SK-N-MC (cell line): ENCODE measurements at places on chromosomes 4 and X.

GRCh38 chr4:156294577-156294976 lies 340.9 kb upstream of the CTSO start:
- peak; percentile 64 for DNase-seq

- DNase-seq: no peak
Observed at GRCh38 chr4:170949084-170949483, 859.3 kb upstream of the AADAT start.

GRCh38 chr4:37661772-37662171 lies 24.4 kb downstream of the RELL1 start:
- no peak for DNase-seq

DNA sequence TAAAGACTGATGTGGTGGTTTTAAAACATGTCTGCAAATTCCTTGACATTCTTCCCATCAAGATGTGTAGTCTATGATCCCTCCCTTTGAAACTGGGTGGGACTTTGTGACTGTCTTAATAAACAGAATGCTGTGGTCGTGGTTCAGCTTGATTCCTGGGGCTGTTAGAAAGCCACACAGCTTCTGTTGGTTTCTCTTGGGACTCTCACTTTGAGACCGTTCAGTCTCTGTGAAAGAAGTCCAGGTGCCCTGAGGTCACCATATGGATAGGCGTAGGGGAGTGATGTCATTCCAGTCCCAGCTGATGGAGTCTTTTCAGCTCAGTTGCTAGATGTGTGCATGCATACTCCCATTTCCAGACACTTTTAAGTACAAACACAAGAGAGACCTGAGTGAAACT lies 216.6 kb downstream of the KDR start:
- no peak for DNase-seq

DNA sequence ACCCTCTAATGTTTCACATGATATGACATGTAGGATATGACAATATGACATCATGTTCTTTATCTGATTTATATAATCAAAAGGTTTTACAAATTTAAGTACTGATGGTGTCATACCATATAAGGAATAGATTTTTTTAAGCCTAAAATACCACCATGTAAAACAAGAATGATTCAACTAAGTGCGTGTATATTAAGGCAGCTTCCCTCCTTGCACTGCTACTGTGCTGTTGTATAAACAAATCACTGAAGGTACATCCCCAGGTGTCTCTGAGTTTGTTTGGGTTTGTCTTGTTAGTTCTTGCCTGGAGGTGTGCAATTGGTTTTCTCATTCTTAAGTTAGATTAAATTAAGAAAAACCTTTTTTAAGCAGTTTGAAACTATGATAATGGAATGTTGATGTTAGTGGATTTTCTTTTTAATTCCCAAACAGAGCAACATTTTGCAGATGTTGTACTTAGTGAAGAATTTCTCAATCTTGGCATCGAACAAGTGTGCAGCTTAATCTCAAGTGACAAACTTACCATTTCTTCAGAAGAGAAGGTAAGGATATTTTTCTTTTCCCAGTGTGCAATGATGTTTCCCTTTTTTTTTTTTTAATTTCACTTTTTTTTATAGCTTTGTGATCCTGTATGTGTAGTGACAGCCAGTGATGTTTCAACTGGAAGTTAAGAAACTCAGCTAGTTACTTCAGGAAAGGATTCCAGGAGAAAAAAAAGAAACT lies 33.4 kb upstream of the MSMO1 start:
- no peak for DNase-seq

DNA sequence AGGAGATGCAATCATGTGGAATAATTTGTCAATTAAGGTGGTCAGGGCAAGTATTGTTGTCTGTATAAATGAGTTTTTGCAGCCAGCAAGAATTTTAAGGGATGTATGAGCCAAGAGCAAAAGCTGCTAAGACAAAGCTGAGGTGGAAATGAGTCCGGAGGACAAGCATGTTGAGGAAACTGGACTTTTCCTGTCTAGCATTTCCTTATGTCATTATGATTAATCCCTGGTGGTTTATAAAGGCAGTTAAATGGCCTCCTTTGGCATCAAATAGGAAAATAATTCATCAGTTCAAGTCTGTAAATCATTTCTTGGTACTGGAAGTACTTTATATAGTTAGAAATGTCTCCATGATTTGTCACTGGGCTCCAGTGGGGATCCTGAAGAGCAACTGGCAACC lies 61.6 kb upstream of the TEX13A start:
- DNase-seq: no peak

DNA sequence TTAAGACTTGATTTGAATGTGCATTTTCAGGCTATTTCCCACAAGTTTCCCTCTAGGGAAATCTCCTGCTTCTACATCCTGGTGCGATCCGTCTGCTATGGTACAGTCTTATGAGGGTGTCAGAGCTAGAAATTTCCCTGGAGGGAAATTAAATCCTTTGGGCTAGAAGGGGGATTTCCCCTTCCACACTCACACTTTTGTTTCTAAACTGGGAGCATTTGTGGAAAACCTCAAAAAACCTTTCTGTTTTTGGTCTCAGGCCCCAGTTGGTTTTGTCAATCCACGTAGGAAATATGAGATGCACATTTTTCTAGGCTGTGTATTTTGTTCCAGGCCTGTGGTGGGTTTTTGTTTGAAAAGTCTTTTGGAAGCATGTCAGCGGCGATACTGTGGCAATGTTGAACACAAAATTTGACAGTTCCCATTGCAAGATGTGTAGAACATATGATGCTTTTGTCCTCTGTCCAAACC lies 17.8 kb downstream of the HMGB3 start:
- no peak for DNase-seq

DNA sequence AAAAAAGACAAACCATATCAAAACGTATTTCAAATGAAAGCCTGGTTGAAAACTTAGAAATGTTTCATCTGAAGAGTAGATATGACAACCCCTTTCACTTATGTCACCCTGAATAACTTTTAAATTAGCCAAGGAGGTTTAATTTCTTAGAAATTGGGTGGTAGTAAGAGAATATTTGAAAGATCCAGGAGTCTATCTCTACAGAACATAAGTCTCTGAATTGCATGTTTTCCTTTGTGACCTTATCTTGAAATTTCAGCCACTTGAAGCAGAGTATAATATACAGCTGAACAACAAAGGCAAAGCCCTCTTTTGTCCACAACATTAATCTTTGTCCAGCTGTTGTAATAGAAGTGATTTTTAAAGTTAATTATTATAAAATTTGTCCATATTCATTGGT lies 49.5 kb downstream of the TMEM154 start:
- DNase-seq: no peak

GRCh38 chr4:147017081-147017480 lies 71.4 kb upstream of the TTC29 start:
- no peak for DNase-seq

DNA sequence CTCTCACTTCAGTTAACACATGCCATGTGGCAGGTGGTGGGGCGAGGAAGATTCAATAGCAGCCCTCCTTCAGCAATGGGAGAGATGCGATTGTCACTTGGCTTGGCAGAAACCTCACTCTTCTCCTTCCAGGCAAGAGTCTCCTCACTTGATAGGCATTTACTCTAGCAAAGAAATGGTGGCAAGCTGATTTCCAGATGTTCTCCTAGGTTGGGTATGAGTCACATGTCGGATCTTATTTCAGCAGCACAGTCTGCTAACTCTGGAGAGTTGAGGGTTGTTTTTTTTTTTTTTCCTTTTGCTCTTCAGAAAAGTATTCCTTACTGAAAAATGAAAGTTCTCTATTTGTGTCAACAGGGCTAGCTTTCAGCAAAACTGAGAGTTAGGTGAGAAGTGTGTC lies 119.5 kb upstream of the CHRDL1 start:
- no peak for DNase-seq

DNA sequence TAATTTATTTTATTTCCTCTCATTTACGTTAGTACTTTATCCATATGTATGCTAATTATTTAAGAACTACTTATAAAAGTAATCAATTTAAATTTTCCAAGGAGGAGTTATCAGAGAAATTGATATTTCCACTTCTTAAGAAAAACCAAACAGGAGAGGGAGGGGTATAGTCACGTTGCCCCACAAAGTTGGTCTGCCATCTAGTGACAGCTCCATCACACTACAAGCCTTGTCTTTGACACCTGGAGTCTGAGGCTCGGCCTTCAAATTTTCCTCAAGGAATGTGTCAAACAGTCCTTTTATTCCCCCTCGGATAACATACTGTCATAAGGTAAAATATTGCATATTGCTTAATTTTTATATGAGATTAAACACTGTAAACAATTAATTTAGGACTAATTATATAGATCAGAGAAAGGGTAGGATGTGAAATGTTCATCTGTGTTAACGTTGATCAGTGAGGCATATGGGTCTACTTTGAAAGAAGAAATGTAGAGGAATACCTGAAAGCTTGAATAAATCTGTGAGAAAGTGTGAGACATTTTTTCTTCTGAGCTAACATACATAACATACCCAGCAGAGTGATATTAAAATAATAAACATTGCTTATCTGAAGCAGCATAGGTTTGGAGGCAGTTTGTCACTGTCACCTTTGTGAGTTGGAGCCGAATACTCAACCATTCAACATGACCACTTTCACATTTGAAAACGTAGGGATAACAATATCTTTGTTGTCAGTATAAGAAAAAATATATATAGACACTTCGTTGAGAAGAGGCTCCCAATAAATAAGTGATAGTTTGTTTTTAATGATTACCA lies 114.4 kb downstream of the GLRA3 start:
- no peak for DNase-seq

DNA sequence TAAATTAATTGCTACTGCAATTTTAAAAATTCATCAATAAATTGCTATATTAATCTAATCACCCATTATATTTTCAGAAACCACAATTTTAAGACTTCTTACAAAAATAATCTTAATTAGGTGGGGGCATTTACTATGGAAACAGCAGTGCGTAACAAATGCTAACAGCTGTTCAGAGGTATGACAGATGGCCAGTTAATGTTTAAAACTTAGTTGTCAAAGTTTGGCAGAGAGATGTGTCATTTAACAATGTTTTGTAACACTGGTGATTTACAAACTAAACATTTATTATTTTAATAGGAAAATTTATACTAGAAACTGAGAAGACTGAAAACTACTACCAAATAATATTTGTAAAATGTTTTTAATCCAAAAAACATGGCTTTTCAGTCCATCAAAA lies 85.2 kb upstream of the GPR34 start:
- no peak for DNase-seq

DNA sequence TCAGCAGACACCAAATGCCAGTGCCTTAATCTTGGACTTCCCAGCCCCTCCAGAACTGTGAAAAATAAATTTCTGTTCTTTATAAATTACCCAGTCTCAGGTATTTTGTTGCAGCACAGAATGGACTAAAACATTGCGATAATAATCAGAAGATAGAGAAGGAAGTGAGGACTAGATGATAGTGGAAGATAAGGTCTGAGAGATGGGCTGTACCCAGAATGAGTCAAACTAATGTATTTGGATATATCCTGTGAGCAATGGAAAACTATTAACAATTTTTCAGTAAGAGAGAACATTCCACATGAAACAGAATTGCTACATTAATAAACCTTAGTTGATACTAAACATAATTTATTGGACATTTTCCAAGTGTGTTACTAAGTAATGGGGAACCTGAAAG lies 93.3 kb downstream of the FANCB start:
- no peak for DNase-seq

DNA sequence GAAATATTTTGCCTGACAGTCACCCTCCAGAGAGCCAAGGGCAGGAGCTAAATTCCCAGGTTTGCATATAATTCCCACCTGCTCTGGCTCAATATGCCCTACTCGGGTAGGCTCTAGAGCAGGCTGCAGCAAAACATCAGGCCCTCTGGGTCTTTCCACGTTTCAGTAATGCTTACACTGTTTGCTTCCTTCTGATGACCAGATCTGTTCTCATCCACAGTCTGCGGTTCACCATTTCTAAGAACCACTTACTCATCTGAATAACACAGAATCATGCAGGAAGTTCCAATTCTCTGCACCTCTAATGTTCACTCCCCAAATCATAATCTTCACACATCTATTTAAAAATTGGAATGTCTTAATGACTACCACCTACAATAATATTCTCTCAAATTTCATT lies 141.4 kb downstream of the PPP3CA start:
- DNase-seq: no peak

DNA sequence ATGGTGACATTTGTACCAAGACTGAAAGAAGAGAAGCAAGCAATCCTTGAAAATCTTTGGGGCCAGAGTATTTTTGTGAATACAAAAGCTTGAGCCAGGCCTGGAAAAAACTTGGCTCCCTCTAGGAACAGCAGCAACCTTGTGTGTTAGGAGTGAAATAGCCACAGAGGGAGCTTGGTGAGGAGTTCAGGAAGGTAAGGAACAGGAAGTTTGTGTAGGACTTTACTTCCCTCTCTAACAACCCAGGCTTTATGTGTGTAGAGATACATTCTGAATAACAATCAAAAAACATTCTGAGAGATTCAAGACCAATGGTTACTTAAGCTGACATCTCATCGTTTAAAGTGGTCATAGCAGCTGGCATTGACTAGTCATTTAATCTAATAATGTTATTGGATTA lies 668.5 kb downstream of the PCDH18 start:
- no peak for DNase-seq

- no peak for DNase-seq
Observed at GRCh38 chrX:74434336-74434735, 13.0 kb downstream of the SLC16A2 start.

DNA sequence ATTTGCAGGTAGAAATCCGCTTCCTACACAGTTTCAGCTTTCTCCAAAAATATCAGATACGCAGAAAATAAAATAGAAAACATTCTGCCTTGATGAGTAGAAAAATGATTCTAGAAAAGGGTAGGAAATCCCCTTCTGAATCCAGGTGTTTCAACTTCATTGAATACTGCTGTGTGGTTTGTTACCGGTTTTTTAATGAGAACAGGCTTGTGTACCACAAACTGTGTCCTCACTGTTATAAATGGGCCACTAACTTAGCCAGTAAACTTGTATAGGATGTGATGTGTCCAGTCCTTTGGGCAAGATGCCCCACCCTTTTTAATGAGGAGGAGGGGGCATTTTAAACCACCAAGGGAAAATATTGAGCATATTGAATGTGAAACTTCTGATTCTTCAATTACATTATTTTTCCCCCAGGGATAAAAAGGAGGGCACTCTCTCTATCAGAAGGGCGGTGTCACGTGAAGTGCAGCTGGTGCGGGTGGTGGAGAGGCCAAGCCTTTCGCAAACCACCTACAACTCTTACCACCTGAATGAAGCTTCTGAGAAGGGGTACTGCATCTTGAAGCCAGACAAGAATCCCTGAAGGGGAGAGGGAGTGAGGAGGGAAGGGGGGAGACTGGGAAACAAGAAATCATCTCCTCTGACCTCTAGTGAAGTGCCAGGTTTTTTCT lies 4.5 kb downstream of the CXXC4 start:
- no peak for DNase-seq

GRCh38 chr4:73376976-73377375 lies 27.1 kb upstream of the ALB start:
- DNase-seq: no peak

GRCh38 chr4:1195109-1195671 lies 22.8 kb upstream of the SPON2 start:
- DNase-seq: no peak
